Activated CD8-positive, alpha-beta memory T cell treated with anti-CD3 and anti-CD28 coated beads for 24 hours (primary cell): ENCODE measurements at places on chromosomes 5 and 9.
A peak's percentile ranks its signal among the peaks of the same experiment; 100 is the strongest.

DNA sequence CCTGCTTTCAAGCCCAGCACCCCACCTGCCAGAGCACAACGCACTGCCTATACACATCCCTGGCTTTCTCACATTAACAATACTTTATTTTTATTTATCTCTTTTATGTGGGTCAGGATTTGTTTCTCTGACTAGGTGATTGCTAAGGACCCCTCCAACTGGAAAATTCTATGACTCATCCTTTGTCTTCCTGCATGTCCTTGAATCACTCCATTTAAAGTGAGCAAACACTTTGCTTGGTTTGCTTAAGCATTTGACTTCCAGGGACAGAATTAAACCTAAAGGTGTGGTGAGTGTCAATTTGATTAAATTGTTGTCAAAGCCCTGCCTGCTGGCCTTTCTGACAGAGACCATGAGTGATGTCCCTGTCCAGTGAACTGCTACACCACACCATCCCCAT lies 536.5 kb upstream of the BRINP1 start:
- no peak for DNase-seq

- DNase-seq = no peak
Observed at GRCh38 chr5:110951373-110951791, 120.1 kb upstream of the TSLP start.

DNA sequence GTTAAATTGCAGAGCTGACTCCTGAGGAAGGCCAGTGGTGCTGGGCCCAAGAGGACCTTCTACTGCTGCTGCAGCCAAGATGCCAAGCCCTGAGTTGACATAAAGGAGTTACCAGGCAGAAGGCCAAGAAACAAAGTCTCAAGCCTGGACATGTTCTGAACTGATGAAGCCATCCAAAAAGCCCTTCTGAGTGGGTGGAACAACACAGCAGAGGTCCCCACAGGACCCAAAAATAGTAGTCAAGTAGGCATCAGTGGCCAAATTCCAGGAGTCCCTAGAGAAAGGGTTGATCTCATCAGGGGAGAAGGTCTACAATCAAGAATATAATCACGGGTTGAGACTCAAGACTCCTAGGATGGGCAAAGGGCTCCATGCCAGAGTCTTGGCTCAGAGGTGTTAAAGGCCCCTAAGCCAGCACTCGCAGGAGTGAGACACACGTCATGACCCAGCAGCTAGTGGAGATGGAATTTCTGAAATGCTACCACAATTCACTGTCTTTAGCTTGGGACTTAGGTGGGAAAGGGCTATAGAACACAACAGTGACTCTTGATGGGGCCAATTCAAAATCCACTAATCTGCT lies 119.7 kb downstream of the FANCC start:
- DNase-seq = no peak

DNA sequence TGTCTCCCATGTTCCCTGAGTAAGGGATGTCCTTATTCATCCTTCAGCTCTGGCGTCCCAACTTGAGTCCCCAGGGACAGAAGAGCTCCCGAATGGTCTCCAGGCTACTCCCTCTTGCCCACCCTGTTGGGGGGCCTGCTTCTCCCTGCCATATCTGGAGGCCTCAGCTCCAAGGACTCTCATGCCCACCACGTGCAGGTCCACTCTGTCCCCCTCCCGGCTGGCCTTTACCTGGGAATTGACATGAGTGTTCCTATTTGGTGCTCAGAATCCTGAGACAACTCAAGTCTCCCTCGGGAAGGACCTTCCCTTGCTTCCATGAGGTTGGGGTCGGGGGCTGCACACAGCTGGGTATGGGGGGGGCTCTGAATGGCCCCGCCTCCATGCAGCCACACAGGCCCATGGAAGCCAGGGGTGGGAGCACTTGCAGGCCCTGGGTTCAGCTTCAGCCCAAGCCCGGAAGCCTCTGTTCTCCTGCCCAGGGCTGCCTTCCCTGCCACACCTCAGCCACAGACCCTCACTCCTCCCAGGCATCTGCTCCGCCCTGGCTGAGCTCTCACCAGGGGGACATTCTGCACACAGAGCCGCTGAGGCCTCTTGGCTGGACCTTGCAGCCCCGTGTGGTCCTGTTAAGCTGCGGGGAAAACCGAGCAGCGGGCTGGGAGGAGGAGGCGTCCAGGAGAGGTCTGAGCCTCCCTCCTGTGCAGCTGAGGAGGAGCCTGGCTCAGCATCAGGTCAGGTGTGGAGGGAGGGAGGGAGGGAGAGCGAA lies 121.9 kb downstream of the PHF2 start:
- no peak for DNase-seq

GRCh38 chr9:116027096-116027495 lies 126.5 kb upstream of the PAPPA start:
- no peak for DNase-seq

- DNase-seq = no peak
Observed at GRCh38 chr5:132389585-132390286, 20.2 kb downstream of the SLC22A5 start.

- DNase-seq = no peak
Observed at GRCh38 chr5:154949781-154950180, 8.9 kb downstream of the MRPL22 start.

DNA sequence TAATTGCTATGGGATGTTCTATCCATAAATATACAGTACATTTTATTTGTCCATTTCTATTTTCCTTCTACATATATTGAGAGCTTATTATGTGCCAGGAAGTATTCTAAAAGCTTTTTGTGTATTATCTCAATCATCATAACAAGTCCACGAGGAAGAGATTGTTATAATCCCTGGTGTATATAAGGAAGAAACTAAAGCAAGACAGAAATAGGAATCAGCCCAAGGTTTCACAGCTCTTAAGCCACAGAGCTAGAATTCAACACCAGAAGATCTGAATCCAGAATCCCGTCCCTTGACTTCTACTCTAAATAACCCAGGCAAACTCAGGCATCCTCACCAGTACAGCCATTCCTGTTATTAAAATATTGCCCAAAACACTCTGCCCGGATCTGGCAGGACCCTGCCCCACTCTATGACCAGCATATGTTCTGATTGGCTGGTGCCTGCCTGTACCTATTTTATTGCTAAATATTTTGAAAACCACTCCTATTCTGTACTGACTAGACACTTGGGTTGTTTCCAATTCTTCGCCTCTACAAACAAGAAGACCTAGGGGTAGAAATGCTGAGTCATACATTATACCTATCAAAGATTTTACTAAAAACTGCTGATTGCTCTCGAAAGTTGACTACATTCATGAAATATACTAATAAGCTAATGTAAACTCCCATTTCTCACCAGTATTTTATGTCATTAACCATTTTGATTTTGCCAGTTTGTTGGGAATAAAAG lies 297.4 kb downstream of the ENC1 start:
- no peak for DNase-seq

DNA sequence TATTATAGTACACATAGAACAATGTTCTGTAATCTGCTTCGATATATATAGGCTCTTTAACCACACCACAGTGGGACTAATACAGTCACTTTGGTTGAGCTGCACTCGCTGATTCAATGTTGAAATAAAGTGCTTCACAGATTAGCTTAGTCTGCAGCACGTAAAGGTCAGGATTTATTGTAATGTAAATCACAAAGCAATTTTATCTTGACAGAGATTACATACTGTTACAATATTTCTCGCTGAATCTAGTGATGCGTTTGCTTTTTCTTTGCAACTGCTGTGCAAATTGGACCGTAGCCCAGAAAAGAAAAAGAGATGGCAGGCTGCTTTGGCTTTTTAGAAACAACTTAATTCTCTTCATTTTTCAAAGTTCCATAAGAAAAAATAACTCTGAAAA lies 52.9 kb downstream of the CETN3 start:
- DNase-seq = no peak

DNA sequence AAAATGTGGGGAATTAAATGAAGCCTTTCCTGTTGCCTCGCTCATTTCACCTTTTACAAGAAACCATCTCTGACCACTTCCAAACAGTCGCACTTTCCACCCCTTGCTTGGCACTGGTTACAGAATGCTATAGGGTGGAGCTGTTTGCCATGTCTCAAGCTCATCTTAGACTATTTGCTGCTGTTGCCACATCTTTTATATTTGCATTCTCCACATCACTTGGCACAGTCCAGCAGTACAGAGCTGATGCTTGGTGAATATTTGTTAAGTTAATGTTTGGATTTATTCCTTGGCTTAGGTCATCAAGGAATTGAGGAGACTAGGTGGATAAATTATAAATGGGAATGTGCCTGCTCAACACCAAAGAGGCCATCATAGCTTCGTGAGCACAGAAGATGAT lies 53.2 kb downstream of the GNA14 start:
- DNase-seq = no peak

- DNase-seq = no peak
Observed at GRCh38 chr5:44809215-44809955, 638 bp downstream of the MRPS30 start.

DNA sequence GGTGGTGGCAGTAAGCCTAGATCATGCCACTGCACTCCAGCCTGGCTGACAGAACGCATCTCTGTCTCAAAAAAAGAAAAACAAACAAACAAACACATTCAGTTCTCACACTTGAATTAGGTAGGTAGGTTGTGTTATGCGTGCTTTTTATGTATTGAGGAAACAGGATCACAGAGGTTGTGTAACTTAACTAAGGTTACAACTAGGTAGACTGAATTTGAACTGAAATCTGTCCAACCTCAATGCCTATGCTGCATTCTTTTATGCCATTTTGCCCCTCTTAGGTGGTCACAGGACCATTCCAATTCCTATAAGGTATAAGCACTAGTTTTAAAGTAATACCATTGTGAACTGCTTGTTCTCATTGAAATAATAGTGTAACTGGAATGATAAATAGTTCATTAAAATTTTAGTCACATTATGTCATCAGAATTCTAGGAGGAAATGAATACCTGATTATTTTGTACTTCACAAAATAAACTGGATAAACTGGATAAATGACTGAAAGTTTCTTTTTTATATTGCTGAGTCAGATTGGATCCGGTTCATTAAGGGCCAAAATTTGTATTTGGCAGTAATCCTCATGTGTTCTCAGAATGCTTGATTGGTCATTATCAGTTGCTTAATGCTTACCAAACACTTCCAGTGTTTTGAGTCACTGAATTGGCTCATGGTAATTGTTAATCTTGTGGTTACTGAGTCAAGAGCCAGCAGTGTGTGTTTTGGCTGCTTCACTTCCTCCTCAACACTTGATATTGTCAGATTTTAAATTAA lies 7.1 kb downstream of the UBAP1 start:
- peak; percentile 7 for DNase-seq

GRCh38 chr9:2125906-2126305 lies 110.8 kb downstream of the SMARCA2 start:
- no peak for DNase-seq

GRCh38 chr9:98318041-98318790 lies 62.8 kb upstream of the TBC1D2 start:
- no peak for DNase-seq

DNA sequence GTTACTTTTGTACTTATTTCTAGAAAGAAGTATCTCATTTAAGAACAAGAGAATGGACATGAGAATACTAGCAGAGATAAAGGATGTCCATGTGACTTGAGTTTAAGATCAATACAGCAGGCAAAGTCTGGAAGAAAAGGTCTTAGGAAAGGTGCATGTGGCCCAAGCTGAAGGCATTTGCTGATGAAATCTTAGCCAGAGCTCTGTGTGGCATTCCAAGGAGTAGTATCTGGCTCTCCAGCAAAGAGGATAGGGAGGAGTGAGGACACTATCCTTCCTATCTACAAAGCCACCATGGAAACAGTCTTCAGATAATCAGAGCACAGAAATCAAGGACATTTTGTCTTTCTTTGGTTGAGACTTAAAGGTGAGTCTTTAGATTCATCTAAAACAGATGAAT lies 244.1 kb upstream of the RGMB start:
- no peak for DNase-seq

GRCh38 chr9:22117511-22118384 lies 108.6 kb upstream of the CDKN2B start:
- no peak for DNase-seq

DNA sequence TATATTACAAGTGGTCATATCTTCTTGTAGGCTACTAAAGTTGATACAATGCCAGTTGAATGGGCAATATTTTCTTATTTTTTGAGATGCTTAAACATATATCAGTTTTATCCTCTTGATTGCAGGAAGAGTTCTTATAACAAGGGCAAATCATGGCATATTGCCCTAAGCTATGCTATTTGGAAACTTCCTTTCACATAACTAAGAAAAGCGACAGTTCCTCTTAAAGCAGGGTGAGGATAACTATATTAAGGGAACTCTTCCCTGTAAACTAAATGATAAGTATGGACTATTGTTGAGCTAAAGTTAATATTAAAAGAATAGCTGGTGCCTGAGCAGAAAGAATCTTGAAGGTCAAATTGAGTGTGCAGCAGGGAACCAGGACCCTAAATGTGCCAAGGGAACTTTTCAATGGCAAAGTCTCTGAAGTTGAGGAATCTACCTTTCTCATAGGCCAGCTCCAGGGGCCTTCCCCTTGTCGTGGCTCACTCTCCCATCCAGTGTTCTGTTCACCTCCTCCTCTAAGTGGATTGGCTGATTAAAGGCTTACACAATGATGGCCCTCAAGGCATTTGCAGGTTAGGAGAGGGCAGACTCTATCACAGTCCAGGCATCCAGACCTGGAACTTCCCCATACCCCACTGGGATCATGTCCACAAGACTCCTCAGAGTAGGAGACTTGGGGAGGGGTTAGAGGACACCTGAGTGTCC lies 26.8 kb downstream of the FYB1 start:
- no peak for DNase-seq

DNA sequence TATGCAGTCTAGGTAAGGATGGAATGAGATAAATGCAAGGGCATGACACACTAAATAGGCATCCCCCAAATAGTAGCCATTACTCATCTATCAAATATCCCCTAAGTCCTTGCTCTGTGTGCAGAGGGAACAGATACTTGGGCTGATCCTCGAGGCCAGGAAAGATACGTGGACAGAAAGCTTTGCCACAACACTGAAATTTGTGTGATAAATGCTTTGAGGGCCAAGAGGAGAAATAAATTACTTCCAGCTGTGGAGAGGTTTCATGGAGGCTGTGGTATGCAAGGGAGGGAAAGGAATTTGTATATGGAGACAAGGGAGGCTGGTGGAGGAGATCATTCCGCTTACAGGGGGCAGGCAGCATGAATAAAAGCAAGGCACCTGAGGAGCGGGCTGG lies 18.5 kb downstream of the ATOX1 start:
- no peak for DNase-seq

GRCh38 chr5:38048400-38048799 lies 208.6 kb upstream of the GDNF start:
- DNase-seq = no peak
